Stimulated activated CD4-positive, alpha-beta T cell treated with anti-CD3 and anti-CD28 coated beads, Interleukin-4, amount 100 ng/mL, for 24 hours (primary cell): ENCODE measurements at places on chromosomes 4 and X.
A peak's percentile ranks its signal among the peaks of the same experiment; 100 is the strongest.

DNA sequence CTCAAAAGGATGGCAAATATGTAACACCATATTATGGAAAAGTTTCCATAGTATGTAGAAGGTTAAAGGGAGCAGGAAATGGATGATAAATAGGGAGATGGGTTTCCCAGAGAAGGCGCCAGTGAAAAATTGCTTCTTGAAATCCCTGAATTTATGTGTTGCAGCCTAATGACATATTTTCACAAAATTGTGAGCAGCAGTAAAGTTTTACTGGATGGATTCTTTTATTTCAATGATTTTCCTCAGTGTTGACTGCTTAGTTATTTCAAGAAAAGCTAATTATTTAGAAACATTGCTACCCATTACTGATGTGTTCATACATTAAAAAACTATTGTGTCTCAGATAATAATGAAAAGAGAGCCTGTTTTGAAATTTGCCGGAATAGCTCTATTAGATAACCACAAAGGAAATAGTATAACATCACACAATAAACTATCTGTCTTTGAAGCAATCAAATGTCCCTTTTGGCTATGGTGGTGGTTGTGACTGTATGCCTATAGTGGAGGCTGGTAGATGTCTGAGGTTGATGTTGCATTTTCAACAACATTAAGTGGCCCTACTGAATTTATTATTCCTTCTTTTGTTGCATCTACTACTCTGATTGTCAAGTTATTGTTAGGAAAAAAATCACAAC is 169.9 kb upstream of the HAND2 start:
- no peak for DNase-seq

- DNase-seq, result peak; percentile 16
Measured at GRCh38 chrX:1661048-1661921, 46.4 kb downstream of the ASMT start.

DNA sequence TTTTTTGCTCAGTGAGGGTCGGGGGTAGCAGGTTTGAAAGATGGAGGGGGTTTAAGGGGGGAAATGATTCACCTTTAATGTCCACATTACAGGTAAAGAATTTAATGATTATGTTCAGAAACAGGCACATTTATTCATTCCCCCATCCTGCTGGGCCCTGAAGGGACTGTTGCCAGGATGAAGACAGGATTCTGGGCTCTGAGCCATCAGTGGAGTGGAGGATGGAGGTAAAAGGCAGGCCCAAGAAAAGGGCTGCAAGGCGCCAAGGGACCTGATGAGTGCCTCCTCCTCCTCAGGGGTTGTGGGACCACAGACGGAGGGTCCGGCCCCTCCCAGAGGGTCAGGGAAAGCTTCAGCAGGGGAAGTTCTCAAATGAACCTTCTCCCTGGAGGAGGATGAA is 40.4 kb upstream of the PROM1 start:
- no peak for DNase-seq

GRCh38 chr4:13711233-13711785 is 83.8 kb upstream of the BOD1L1 start:
- no peak for DNase-seq

DNA sequence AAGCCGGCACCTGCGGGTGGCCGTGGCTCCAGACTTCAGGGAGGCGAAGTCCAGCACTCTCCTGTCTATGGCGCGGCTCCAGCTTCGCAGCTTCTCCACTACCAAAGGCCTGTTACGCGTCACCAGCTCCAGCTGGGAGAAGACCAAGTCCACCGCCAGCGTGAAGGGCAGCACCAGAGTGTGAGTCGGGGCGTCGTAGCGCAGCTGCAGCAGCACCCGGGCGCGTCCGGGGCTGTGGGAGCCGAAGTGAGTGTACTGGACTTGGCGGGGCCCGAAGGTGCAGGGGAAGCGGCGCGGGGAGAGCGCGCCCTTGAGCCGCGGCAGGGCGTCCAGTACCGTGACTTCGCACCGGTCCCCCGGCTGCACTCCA is 444 bp downstream of the FREM3 start:
- DNase-seq, result no peak

DNA sequence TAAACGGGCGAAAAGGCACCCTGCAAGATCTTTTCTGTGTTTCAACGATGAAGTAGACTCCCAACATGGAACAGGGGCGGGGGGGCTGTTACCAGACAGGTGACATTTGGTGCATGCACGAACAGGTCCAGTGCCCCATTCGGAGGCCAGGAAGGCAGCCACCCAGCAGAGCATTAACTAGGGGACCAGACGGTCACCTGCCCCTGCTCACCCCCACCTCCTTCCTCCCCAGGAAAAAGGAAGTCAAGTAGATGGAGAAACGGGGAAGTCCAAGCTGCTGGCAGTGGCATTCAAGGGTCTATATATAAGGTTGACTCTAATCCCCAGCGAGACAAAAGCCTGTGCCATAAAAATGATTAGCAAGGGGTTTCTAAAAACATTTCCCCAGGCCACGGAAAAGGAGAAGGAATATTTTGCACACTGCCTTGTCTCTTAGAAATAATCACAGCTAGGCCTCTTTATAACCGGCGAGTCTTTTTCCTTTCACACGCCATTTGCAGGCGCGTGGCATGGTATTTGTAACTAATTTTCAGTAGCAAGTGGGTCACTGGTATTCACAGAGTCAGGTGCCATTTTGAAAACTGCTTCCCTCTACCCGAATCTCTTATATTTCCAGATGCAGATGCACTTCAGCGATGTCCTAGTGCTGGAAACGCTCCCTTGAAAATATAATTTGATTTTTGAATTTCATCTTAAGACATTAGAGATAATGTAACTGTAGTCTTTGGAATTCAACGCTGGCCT is 1.2 kb upstream of the TMSB4X start:
- DNase-seq, result peak; percentile 49
